Right ventricle myocardium superior (tissue), 1 donor: ENCODE measurements at places on chromosomes 12 and 14. TPM values are rescaled to one million over a fixed set of nuclear protein-coding genes. Genes with fewer than 3 reads are reported as not detected.

- DNase-seq, result peak; percentile 38
Observed at GRCh38 chr14:104600141-104600643, 4.4 kb downstream of the TMEM179 start.

- DNase-seq, result peak; percentile 37
Observed at GRCh38 chr14:100822532-100823296, 3.2 kb upstream of the MEG3 start.

DNA sequence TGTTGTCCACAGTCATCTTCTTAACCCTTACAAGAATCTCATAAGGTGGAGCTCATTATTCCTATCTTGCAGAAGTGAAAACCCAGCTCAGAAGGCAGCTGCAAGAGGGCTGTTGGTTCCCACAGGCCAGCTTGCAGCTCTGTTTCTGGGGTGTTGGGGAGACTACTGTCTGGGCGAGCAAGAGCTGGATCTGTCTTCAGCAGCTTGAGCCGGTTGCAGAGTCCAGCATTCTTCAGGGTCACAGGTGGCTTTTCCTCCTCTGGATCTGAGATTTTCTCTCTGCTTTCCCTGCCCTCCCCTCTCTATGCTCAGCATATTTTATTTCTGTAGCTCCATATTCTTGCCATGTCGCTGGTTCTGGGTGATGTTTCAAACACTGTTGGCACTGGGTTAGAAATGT, 87.4 kb downstream of the PAPOLA start:
- no peak for DNase-seq

The RFX4 gene
- total RNA-seq, result not detected

DNA sequence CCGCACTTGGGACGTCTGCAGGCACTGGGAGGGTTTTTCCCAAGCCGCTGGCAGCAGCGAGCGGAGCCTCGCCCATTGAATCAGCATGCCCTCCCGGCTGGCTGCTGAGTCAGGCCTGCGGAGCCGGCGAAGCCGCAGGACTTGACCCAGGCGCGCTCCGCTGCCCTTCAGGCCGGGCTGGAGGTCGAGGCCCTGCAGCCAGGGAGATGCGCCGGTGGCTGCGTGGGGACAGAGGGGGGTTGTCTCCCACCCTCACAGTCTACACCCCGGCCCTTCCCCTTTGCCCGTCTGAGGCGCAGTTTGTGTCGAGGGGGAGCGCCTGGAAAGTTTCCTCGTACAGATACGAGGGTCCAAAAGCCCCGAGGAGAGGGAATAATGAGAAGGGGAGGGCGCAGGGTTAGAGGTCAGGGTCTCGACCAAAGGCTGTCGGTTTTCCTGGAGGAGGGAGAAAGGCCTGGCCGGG, 759 bp upstream of the KLC1 start:
- peak; percentile 87 for DNase-seq

- DNase-seq, result peak; percentile 81
Observed at GRCh38 chr12:93819050-93819491, 141.9 kb downstream of the CRADD start.

GRCh38 chr14:104933746-104934733, 9.4 kb downstream of the PLD4 start:
- DNase-seq, result peak; percentile 33

The TSHR gene
- not detected for total RNA-seq

DNA sequence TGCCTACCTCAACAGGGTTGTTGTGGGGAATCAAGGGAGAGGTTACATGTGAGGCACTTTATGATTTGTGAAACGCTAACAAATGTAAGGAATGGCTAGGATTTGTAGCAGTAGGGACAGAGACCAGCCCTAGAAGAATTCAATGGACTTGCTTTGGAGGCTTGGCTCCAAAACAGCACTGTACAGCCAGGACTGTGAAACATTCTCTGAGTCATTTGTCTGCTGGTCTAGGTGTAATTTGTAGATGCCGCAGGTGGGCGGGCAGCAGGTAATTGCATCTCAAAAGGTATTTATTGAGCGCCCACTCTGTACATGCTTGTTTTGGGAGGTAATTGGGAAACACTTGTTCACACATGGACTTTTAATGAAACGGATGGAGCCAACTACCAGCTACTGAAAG, 11.4 kb downstream of the SLC7A8 start:
- DNase-seq, result no peak

The LALBA gene
- not detected for total RNA-seq

DNA sequence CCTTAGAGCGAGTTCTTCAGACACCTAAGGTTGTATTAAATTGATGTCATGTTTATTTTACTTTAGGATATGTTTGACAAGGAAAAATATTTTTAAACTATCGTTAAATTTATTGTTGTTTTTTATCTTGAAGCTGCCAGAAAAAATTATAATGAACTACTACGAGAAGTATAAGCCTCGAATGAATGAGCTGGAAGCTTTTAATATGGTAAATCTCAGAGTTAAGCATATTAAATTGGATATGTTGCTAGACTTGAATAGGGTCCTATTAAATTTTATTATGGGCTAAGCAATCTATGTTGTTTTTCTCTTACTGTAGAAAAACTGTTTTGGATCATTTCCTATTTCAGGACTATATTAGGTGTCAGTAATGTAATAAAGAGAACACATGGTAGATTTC, 118.2 kb downstream of the METTL25 start:
- DNase-seq, result no peak

GRCh38 chr12:128269181-128269591, 2.2 kb downstream of the TMEM132C start:
- DNase-seq, result no peak

The MAP1LC3B2 gene
- total RNA-seq, result 4.1 TPM

The POTEG gene
- not detected for total RNA-seq

The ESPL1 gene
- total RNA-seq, result 0.81 TPM

The PTPRR gene
- total RNA-seq, result 0.19 TPM

The SNW1 gene
- 52.6 TPM for total RNA-seq

DNA sequence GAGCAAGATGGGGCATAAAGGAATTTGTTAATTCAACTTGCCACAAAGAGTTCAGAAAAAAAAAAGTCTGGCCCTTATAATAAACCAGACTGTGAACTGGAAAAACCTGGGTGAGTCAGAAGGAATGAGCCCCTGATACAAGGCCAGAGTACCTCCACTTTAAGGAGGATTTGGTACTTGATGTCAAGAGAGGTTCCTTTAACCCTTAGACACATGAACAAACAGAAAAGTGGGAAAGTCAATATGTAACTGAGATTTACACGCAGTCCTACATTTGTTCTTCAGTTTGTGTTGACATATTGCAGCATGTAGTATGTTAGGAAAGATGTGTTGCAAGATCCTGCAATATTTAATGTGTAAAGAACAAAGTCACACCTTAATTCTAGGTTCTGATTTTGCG, 14.2 kb upstream of the SLC38A4 start:
- DNase-seq, result no peak

GRCh38 chr12:19474147-19474546, 34.9 kb downstream of the AEBP2 start:
- no peak for DNase-seq

GRCh38 chr12:65199604-65200003, 30.2 kb downstream of the LEMD3 start:
- DNase-seq, result no peak

- DNase-seq, result no peak
Observed at GRCh38 chr14:57391517-57392195, 1.3 kb downstream of the NAA30 start.

- DNase-seq, result no peak
Observed at GRCh38 chr14:61516118-61516743, 179.1 kb upstream of the HIF1A start.

GRCh38 chr12:51222461-51222860, 4.6 kb upstream of the POU6F1 start:
- no peak for DNase-seq

DNA sequence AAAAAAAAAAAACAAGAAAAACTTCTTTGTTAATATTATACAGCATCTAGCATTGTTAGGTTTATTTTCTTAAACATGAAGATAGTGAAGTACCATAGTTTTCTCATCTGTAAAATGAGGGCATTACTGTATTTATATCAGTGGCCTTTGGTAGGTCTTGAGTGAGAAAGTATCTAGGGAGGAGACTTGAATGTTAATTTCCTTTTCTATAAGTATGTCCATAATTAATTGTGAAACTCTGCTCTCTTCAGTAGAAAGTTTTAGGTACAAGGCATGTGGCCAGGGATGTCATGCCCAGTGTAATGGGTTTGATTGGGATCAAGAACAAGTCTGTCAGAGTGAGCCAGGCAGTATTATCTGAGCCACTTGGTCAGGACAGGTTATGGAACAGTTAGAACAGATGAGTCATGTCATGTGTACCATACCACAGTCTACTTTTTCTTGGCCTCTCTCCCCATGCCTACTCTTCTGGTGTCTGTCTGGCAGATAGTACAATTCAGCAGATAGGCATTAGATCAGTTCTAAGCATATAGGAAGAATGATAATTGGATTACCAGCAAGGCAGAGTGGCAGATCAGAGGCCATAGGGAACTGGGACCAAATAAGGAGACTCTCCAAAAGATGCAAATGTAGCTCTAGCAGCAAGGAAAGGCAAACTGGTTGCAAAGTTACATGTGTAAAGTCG, 30.4 kb downstream of the FBXO34 start:
- no peak for DNase-seq

DNA sequence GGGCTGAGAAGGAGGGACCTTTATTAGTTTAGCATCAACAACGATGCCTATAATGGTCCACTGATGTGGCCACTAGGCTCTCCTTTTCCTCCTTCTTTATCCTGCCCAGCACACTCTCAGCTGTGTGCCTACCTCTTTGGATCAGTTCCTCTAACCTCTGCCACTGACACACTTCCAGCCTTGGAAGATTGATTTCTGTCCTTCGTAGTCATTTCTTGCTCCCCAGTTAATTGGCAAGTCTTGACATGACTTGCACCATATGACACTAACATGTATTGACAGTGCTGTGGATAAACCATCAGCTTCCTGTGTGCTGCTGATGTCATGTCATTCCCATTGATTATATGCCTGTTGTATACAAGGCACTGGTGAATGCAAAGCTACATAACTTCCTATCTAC, 90.2 kb upstream of the PLEKHG7 start:
- no peak for DNase-seq

GRCh38 chr12:94855853-94856252, 147.6 kb downstream of the NDUFA12 start:
- DNase-seq, result no peak

The CLEC7A gene
- 2.3 TPM for total RNA-seq

DNA sequence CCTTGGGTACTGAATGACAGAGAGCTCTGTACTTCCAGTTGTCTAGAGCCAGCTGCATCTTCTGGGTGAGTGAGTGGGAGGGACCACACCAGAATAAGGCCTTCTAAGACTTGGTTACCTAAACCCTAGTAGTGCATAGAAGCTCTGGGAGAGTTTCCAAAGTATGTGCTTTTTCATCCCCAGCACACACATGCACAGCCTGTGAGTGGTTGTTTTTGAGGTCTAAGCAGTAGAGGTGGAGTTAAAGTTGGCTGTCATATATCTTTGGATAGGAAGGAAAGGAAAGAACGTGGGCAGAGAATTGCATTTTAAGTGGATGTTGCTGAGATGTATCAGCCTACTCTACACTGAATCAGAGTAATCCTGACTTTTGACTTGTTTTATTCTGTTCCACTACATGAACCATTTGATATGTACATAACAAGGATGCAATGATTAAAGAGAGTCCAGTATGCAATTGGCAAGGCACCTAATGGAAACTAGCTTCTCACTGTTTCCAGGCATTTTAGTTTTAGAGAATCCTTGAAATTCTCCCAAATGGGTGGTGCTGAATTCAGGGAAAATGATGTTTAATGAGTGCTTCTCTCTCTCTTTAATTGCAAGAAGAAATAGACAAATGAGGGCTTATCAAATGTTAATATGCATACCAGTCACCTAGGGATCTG, 51.8 kb upstream of the PRICKLE1 start:
- no peak for DNase-seq

The NDUFB1 gene
- 660 TPM for total RNA-seq

DNA sequence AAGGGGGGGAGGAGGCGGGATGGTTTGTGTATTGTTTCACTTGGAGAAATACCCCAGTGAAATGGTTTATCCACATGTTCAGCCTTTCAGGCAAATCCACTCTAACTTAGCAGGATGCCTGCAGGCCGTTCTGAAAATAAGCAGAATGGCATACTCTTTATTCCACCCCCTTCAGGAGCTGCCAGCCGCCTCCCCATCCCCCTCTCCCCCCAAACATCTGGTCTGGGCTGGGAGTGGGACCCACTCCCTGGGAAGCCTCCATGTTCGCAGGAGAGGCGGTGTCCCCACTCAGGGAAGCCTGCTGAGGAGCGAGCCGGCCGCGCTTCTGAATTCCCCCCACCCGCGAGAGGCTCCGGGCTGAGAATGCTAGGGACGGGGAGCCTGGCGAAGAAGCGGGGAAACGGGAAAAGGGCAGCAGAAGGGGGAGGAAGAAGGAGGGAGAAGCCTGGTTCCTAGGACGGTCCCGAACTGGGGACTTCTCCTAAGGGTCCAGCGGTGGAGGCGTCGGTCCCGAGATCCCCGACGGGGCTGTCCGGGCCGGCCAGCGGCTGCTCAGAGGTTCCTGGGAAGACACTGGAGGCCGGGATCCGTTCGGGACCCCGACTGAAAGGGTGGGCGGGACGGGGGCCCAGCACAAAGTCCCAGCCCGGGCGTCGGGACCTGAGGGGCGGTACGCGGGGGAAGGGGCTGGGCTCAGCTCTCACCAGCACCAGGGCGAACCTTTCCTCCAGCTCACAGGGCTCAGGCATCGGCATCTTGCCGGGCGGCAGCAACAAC, 666 bp downstream of the FMNL3 start:
- DNase-seq, result peak; percentile 56

The GAS2L3 gene
- total RNA-seq, result 2.4 TPM

The PIK3C2G gene
- total RNA-seq, result not detected

GRCh38 chr14:42460673-42461072, 854.0 kb downstream of the LRFN5 start:
- no peak for DNase-seq

The ABCC9 gene
- total RNA-seq, result 77.6 TPM

DNA sequence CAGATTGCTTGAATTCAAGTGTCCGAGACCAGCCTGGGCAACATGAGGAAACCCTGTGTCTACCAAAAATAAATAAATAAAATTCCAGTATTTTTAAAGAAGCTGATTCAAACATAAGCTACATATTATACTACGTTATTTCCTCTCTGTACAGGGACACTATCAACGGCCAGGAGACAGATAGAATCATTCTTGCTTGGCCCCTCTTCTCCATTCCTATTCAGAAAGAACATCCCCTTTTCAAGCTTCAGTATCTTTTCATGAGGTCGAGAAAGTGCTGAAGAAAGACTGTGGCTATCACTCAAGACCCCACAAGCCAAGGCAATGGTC, 314 bp upstream of the DHRS7 start:
- DNase-seq, result no peak

The CPNE6 gene
- total RNA-seq, result not detected

DNA sequence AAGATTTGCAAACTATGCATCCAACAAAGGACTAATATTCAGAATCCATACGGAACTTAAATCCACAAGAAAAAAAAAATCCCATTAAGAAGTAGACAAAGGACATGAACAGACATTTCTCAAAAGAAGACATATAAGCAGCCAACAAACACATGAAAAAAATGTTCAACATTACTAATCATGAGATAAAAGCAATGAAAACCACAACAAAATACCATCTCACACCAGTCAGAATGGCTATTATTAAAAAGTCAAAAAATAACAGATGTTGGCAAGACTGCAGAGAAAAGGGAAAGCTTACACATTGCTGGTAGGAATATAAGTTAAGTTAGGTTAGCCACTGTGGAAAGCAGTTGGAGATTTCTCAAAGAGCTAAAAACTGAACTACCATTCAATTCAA, 16.2 kb downstream of the CDK17 start:
- no peak for DNase-seq

- DNase-seq, result no peak
Observed at GRCh38 chr14:68246074-68246785, 426.7 kb downstream of the RAD51B start.
